ENCODE measurements at places on chromosomes 11 and 22.

GRCh38 chr11:33529461-33529860, 171.2 kb downstream of the C11orf91 start:
- no peak for DNase-seq

DNA sequence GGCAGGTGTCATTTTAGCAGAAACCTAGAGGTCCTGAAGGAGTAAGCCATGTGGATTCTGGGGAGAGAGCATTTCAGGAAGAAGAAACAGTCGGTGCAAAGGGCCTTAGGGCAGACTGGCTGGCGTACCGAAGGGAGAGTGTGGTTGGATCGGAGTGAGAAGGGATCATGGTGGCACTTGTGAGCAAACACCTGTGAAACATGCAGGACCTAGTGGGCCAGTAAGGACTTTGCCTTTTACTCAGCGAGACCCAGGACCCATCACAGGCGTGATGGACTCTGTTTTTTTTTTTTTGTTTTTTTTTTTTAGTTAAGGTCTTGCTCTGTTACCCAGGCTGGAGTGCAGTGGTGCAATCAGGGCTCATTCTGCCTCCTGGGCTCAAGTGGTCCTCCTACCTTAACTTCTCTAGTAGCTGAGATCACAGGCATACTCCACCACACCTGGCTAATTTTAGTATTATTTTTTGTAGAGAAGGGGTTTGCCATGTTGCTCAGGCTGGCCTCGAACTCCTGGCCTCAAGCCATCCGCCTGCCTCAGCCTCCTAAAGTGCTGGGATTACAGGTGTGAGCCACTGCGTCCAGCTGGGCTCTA, 3.5 kb upstream of the TSGA10IP start:
- no peak for DNase-seq

GRCh38 chr11:120880498-120881175, 143.3 kb upstream of the TBCEL start:
- no peak for DNase-seq

- no peak for DNase-seq
Measured at GRCh38 chr11:72220696-72221363, 3.7 kb upstream of the INPPL1 start.

DNA sequence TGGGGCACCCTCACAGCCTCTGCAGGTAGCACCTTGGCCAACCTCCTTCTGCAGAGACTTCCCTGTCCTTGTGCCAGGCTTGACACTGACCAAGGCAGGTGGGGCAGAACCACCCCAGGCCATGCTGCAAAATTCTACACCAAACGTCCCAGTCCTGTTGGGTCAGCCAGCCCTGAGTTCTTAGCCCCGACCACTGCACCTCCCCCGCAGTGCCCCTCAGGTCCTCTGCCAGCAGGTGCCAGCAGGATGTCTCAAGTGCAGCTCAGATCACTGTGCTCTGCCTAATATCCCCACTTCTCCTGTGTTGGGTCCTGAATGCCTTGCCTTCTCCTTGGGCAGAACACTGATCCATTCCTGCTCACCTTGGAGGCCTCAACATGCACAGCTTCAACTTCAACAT, 999.7 kb downstream of the TBC1D22A start:
- DNase-seq = no peak
